ENCODE measurements at places on chromosomes 1 and 21.

GRCh38 chr1:227728059-227728891 is 6.8 kb downstream of the JMJD4 start:
- peak; percentile 45 for DNase-seq

- DNase-seq, result no peak
Observed at GRCh38 chr1:59750328-59751003, 64.3 kb upstream of the HOOK1 start.

GRCh38 chr21:44914176-44914874 is 6.4 kb downstream of the ITGB2 start:
- DNase-seq, result no peak

DNA sequence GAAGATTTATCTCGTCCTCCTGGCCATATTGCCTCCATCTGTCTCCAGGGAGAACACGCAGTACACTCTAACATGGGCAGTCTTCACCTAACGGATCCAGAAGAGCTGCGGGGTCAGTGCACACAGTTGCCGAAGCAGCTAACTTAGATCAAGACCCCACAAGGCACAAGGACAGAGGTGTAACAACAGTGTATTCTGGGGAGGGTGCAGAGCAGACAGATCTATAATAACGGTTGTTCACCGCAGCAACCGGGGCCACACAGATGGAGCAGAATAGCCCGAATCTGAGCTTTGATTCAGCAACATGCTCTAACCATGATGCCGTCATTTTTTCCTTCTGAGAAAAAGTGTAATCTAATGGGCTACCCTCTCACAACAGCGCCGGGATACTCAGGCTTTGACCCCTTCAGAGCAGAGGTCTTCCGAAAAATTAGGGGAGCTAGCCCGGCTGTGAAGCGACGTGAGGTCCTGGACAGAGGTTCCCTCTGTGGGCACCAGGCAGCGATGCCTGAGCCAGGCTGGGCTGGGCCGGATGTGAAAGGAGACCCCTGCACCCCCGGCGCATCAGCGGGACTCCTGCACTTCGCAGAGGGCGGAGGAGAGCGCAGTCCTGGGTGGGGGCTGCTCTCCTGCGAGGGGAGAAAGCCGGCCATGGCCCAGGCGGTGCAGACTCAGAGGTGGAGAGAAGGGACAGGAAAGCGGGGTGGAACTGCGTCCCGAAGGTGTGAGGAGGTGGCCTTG is 57.5 kb downstream of the BCL9 start:
- no peak for DNase-seq

GRCh38 chr21:33112681-33113080 is 42.7 kb downstream of the OLIG1 start:
- no peak for DNase-seq

DNA sequence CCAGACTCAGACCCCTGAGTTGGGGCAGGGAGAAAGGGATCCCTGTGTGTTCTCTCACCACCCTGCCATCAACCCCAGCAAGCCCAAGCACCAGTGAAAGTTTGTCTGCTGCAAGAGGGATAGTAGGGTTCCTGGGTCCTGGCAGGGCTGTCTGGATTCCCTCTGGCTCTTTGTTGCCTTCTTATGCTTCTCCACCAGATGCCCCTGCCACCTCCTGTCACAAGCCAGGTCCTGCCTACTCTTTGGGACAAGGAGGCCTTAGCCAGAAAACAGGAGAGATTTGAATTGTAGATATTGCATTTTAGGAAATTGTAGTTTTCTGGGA is 21.7 kb downstream of the UBE2T start:
- DNase-seq, result no peak

- no peak for DNase-seq
Observed at GRCh38 chr1:218345673-218346390, 696 bp downstream of the TGFB2 start.

DNA sequence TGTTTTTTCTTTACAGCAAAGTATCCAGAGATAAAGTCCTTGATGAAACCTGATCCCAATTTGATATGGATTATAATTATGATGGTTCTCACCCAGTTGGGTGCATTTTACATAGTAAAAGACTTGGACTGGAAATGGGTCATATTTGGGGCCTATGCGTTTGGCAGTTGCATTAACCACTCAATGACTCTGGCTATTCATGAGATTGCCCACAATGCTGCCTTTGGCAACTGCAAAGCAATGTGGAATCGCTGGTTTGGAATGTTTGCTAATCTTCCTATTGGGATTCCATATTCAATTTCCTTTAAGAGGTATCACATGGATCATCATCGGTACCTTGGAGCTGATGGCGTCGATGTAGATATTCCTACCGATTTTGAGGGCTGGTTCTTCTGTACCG is 6.5 kb downstream of the DEGS1 start:
- no peak for DNase-seq

GRCh38 chr1:60672449-60672848 is 409.9 kb upstream of the NFIA start:
- no peak for DNase-seq

GRCh38 chr1:202045705-202046104 is 35.3 kb downstream of the ELF3 start:
- DNase-seq, result no peak

Data from stimulated activated CD4-positive, alpha-beta T cell treated with anti-CD3 and anti-CD28 coated beads, Interleukin-12 subunit alpha, Interleukin-12 subunit beta, amount 100 ng/mL, for 48 hours (primary cell).